ENCODE measurements at places on chromosomes 12 and 14. TPM values are rescaled to one million over a fixed set of nuclear protein-coding genes. Genes with fewer than 3 reads are reported as not detected.

GRCh38 chr12:93580682-93581081, 8.2 kb downstream of the SOCS2 start:
- DNase-seq: no peak

DNA sequence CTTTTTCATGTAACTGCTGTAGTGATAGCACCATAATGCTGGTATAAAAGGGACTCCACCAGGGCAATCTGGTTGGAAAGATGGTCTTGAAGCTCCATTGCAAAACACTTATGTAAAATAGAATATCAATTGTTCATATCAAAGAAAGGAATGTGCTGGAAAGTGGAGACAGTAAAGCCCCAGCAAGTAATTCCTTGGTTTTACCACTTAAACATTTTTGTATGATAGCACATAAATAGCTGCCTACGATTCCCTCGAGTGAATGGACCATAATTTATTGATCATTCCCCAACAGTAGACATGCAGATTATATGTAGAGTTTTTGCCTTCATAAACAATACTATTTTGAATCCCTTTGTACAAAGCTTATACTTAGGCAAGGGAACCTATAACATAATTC, 275.4 kb downstream of the PAWR start:
- no peak for DNase-seq

DNA sequence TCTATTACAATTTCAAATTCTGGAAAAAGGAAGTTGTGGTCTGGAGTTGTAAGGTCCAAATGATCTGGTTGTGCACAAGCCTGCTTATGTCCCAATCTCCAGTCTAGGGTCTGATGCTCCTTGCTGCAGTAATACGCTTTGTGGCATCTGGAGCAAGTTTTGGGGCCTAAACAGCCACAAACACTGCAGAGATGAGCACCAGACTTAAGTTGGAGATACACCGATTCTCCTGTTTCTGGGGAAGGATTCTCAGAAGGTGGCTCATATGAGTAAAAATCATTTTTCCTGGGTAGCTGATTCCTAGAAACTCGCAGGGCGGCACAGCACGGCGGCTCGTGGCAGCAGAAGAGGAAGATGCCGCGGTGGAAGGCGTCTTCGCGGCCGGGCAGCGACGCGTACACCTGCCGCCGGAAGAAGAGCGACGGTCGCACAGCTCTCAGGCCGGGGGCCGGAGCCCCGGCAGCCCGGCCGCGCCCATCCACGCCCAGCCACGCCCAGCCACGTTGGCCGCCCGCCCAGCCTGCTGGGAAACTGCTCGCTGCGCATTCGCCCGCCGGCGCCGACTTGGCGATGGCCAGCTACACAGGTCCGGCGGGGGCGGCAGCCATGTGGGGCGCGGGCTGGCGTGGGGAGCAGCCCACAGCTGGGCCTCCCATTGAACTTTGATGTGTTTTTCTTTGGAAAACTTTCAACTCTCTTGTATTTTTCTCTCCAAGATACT, 129.0 kb downstream of the ASCL4 start:
- peak; percentile 64 for DNase-seq

DNA sequence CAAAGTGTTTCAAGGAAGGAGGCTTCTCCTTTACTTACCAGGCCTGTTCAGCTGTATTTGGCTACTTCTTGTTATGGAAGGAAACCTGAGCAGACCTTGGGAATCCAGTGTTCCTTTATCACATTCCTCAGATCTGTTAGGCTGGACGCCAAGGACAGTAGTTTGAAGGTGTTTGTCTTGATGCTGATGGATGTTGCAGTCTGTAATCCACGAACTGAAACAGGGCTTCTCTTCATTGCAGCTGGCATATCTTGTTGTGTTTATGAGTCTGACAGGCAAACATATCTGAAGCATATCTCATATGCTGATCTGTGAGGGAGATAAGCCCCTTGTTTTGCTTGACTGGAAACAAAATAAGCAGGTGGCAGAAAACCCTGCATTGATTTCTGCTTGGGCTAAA, 904.3 kb downstream of the NRXN3 start:
- DNase-seq: no peak

GRCh38 chr12:55946553-55946952, 15.6 kb downstream of the DGKA start:
- DNase-seq: no peak

DNA sequence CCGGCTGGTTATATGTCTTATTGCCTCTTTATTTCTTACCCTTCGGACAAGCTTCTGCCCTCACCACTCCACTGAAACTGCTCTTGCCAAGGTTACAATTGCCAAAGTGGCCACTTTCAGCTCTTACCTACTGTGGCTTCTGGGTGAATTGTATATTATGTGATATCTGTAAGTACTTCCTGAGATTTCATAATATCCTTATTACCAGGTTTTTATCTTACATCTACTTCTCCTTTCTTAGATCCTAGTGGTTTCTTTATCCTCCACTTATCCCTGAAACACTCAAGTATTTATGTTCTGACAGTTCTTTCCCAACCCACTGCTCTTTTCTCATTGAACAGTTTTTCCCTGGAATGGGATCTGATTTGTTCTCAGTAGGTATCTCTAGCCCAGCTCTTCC, 10.5 kb downstream of the CELA1 start:
- DNase-seq: no peak

GRCh38 chr12:58814036-58814435, 106.3 kb downstream of the LRIG3 start:
- no peak for DNase-seq

DNA sequence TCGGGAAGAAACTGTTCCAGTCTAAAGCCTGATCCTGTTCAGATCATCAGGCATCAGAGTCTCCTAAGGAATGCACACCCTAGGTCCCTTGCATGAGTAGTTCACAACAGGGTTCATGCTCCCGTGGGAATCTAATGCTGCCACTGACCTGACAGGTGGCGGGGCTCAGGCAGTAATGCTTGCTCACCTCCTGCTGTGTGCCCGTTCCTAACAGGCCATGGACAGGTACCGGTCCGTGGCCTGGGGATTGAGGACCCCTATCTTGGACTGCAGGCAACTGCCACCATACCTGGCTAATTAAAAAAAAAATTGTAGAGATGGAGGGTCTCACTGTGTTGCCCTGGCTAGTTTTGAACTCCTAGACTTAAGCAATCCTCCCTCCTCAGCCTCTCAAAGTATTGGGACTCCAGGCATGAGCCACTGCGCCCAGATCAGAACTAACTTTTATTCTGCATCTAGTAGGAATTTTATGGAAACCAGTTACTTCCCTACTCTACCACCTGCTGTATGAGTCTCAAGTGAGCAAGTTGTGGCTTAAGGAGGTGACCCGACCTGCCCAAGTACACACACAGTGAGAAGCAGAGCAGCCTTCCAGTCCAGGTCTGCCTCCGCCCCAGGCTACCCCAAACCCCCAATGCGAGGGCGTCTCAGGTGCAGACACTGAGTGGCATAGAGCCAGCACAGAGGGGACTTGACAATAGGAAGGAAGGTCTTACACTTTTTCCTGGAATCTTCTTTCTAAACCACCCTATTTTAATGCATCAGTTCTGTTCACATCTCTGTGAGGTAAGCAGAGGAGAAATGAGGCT, 2.5 kb upstream of the PAPLN start:
- no peak for DNase-seq

GRCh38 chr14:61344437-61345150, 23.2 kb downstream of the PRKCH start:
- DNase-seq: no peak

- no peak for DNase-seq
These were observed 45.2 kb upstream of the PPP2R5C start for GRCh38 chr14:101716077-101716950.

- DNase-seq: no peak
These were observed 120.0 kb downstream of the SCARB1 start for GRCh38 chr12:124743479-124744272.

DNA sequence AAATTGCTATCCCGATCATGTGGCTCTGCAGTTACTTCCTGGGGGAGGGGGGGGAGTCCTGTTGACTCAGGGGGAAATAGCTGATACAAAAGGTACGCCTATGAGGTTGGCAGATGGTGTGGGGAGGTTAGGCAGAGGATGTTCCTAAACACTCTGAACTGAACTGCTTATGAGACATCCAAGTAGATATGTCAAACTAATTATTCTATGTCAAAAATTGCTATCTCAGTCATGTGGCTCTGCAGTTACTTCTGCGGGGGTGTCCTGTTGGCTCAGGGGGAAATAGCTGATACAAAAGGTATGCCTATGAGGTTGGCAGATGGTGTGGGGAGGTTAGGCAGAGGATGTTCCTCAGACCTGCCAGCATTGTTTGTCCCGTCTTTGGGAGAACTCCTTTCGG, 5.1 kb upstream of the VCPKMT start:
- DNase-seq: no peak

GRCh38 chr12:52518574-52519386, 1.4 kb downstream of the KRT5 start:
- DNase-seq: no peak

GRCh38 chr12:16520328-16520727, 85.6 kb downstream of the LMO3 start:
- no peak for DNase-seq

DNA sequence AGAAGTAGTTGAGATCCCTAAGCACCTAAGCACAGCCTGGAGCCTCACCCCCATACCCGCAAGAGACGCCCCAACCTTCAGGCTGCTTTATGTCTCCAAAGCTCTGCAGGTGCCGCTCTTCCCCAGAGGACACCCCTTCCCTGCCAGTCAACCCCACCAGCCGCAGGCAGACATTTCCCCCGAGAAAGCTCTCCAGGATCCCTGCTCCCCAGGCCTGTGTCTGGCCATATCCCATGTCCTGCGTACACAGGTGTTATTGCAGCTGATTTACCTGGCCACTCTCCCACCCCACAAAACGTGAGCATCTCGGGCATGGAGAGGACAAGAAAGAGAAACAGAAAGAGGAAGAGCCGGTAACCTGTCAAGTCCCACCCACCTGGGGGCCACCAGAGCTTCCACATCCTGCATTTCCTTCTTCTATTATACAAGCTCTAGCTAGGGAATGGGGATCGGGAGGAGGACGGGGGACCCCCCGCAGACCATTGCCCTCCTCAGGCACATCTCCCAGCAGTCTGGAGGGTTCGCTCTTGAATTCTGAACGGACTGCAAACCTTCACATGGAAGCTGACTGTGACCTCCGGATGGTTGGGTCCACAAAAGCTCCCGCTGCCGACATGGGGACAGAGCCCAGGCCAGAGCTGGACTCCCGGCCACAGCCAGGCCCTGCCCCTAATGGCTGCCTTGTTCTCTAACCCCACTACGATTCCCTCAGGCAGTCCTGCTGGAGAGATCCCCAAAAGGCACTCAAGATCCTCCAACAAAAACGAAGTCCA, 17.6 kb downstream of the CCDC88C start:
- DNase-seq: peak; percentile 37

GRCh38 chr12:50690925-50691324, 73.0 kb upstream of the ATF1 start:
- DNase-seq: no peak

GRCh38 chr12:52675301-52675701, 4.9 kb downstream of the KRT1 start:
- DNase-seq: no peak

DNA sequence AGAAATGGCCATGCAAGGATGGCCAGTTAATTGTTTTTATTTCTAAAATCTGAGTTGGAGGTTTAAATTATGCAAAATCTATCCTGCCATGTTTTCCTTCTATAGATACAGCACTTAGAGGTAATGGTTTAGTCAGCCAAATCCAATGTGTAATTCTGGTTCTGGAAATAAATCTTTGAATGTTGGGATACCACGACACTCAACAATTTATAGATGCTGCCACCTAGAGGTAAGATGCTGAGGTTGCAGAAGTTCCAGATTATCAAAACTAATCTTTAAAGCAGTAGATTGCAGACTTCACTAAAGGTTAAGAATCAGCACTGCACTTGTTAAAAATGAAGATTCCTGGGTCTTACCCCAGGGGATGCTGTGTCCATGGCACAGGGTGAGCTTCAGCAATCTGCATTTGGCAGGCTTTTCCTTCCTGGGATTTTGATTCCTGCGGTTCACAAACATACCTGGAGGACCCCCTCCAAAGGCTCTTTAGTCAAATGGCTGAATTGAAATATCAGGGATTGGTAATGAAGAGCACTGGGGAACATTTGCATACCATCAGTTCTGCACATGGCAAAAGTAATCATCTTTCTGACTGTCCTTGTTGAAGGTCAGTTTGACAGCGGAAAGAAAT, 53.4 kb upstream of the ANO4 start:
- DNase-seq: no peak

DNA sequence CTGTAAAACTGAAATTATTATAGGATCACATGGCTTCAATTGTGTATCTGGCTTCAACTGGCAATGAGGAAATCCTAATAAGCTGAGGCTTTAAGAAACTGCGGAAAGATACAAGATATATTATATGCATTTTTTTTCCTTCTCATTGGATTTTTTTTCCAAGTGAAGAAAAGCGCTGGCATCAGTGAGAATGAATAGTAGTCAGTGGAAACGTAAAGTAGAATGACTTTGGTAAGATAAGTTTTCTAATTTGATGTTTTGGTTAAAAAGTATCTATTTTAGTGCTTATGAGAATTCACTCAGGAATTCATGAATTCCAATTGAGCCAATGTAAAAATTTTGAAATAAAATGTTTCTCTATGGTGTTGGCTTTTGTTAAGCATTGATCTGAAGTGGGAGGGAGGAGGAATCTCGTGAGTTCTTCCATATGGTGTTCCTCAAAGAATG, 173.5 kb upstream of the FRMD6 start:
- no peak for DNase-seq

DNA sequence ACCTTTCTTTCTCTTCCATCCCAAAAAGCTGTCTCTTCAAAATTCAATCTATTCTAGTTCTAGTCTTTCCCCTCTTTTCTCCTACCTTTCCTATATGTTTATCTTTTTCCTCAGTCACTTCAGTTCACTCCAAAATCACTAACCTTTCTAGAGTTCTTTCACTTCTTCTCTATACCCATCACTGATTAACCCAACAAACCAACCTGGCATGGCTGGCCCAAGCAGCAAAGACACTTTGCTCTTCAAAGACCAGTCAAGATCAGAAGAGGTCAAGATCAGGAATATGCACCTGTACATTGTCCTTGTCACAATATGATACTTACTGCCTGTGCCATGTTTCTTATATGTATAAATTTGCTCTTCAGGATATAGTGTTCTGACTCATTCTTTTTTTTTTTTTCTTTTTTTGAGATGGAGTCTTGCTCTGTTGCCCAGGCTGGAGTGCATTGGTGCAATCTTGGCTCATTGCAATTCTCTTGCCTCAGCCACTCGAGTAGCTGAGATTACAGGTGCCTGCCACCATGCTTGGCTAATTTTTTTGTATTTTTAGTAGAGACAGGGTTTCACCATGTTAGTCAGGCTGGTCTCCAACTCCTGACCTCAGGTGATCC, 112.9 kb downstream of the C12orf42 start:
- DNase-seq: no peak

GRCh38 chr14:103186909-103187586, 63.8 kb downstream of the TNFAIP2 start:
- DNase-seq: no peak

Gene SLC10A1
- total RNA-seq: not detected

Gene CPNE8
- 1.7 TPM for total RNA-seq

Gene KRT85
- not detected for total RNA-seq

Gene COQ6
- 23.0 TPM for total RNA-seq

Gene SLCO1B1
- not detected for total RNA-seq

Gene EXD2
- total RNA-seq: 6.9 TPM

Measured in activated B cell treated with CpG ODN at 0.5 μM for 24 hours (primary cell).